Fibroblast of lung (primary cell): ENCODE measurements at places on chromosomes 13 and 19.

DNA sequence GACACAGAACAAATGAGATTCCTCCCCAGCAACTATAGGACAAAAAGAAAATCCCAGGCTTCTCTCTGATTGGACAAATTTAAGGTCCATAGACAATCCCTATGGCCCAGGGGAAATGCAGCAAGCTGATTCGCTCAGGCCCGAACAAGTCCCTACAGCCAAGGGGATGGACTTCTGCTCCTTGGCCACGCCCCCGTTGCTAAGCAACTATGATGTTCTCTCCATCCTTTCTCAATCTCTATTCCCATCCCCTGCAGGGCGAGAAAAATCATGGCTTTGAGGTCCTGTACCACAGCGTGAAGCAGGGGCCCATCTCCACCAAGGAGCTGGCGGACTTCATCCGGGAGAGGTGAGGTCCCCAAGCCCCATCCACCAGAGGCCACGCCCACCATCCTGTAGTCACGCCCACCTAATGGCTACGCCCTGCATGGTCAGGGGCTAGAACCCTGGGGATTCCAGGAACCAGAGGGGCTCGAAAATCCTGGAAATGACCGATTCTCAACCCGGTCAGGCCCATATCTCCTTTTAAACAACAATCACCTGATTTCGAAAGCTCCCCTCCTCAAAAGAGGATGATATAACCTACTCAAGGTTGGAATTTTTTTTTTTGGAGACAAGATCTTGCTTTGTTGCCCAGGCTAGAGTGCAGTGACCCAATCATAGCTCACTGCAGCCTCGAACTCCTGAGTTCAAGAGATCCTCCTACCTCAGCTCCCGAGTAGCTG lies 11.4 kb downstream of the FCHO1 start:
- H3K4me1 ChIP-seq, result no peaks in the 10 kb centered on the region
- DNase-seq, result peak; percentile 83
- H3K4me3 ChIP-seq, result no peak overlapping the region
- no peaks in the 10 kb centered on the region for H3K36me3 ChIP-seq
- H3K27me3 ChIP-seq, result no peaks in the 10 kb centered on the region

- DNase-seq, result no peak
- H3K4me3 ChIP-seq, result no peak overlapping the region
- no peaks in the 10 kb centered on the region for H3K27me3 ChIP-seq
- H3K4me1 ChIP-seq, result no peaks in the 10 kb centered on the region
- H3K27ac ChIP-seq, result no peak overlapping the region
Observed at GRCh38 chr13:92823059-92823458, 403.5 kb upstream of the GPC6 start.

- H3K4me1 ChIP-seq, result no peaks in the 10 kb centered on the region
- no peak overlapping the region for H3K4me3 ChIP-seq
- H3K36me3 ChIP-seq, result no peaks in the 10 kb centered on the region
- no peak for DNase-seq
- no peak overlapping the region for H3K27ac ChIP-seq
Observed at GRCh38 chr19:31555634-31556215, 206.5 kb upstream of the TSHZ3 start.

DNA sequence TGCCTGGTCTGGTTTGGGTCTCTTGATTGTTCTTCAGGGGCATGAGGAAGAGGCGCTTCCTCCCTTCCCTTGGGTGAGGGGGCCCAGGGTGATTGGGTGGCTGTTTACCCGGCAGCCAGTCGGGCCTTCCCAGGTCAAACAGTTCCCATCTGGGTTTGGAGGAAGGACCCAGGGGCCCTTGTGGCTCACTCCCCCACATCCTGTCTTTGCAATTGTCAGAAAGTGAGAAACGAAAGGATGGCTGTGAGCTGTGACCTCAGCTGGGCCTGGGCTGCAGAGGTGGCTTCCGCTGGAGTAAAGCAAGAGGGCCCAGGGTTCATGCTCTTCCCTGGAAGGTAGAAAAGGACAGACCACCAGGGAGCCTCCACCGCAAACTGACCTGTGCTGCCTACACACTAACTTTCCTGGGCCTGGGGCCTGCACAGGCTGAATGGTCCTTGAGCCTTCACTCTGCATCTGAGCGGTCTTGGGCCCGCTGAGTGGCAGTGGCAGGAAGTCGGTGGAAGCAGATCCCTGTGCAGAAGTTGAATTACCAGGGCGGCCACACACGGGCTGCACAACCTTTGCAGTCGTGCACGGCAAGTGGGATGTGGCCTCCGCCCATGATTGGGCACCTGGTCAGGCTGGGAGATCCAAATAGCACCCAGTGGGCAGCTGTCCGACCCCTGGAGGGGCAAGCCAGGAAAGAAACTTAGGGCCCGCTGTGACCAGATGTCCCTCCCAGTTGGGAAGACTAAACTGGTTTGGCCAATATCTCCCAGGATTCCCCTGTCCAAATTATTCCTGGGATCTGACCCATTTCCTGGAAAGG lies 5.3 kb upstream of the CD79A start:
- no peaks in the 10 kb centered on the region for H3K4me1 ChIP-seq
- no peak for DNase-seq
- H3K27me3 ChIP-seq, result no peaks in the 10 kb centered on the region

DNA sequence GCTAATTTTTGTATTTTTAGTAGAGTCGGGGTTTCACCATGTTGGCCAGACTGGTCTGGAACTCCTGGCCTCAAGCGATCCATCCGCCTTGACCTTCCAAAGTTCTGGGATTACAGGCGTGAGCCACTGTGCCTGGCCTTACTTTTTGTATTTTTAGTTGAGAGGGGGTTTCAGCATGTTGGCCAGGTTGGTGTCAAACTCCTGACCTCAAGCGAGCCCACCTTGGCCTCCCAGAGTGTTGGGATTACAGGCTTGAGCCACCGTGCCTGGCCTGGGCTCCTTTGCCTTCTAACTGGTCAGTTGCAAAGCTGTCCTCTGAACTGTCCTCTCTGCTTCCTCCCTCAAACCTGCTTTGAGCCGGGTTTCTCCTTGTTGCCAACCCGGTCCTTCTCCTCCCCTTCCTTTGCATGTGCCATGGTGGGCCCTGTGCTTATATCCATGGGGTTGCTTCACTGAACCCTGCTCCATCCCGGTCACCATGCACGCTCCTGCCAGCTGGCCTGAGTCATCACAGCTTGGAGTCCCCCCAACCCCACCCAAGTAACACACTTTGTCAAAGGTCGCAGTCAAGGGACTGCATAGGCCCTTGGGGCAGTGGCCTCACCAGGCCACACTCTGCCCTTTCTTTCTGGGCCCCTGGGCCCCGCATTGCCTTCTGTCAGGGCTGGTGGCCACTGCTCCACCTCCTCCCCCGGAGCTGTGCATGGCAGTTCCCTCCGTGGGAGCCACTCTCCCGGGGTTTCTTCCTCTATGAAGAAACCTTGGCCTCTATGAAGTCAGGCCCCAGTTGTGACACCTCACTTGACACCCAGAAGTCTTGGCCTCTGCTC lies 21.2 kb downstream of the WTIP start:
- DNase-seq, result peak; percentile 39
- no peaks in the 10 kb centered on the region for H3K36me3 ChIP-seq
- H3K27ac ChIP-seq, result no peak overlapping the region
- no peak overlapping the region for H3K4me3 ChIP-seq

GRCh38 chr13:46387064-46387851 lies at the start of gene RUBCNL:
RUBCNL (minus strand) TSS chr13:46387252; CDS start chr13:46372475, 14,777 bp downstream.
- DNase-seq, result peak; percentile 30
- no peak within 1 kb of the TSS for H3K4me3 ChIP-seq
- no peak within 1 kb of the TSS for H3K27ac ChIP-seq
- peaks cover 2% of the 10 kb centered on the region for H3K4me1 ChIP-seq

DNA sequence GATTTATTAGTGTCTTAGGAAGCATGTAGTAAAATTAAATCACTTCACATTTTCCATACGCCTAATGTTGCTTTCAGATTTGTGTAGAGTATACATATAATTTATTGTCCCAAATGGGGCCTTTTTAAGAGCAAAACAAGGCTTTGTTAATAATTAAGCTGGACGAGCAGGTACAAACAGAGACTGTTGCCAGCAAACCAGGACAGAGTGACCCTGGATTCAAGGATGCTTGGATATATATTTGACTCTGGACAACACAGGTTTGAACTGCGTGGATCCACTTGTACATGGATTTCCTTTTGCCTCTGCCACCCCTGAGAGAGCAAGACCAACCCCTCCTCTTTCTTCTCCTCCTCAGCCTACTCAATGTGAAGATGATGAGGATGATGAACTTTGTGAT lies 454.9 kb downstream of the PCDH9 start:
- H3K4me3 ChIP-seq, result no peak overlapping the region
- H3K36me3 ChIP-seq, result no peaks in the 10 kb centered on the region
- no peaks in the 10 kb centered on the region for H3K4me1 ChIP-seq
- H3K27me3 ChIP-seq, result no peaks in the 10 kb centered on the region
- DNase-seq, result no peak

DNA sequence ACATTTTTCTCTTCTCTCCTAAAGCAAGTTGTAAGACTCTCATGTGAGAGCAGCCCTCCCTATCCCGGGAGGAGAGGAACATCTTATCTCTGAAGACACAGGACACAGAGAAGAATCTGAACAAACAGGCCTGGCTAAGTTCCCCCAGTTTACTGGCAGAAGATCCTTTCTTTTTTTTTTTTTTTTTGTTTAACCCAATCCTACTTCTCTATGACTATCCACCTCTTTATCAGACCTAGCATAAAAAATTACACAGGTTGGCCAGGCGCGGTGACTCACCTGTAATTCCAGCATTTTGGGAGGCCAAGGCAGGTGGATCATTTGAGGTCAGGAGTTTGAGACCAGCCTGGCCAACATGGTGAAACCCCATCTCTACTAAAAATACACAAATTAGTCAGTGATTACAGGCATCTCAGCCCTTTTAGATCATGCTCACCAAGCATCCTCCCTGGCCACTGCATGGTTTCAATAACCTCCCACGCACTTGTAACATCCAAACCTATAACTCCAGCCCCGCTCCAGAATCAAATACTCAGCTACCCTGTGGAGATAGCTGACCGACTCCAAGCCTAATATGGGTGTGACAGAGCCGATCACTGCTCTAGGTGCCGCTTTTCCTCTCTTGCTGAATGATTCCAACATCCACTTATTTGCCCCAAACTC lies 27.3 kb upstream of the MUC16 start:
- no peak overlapping the region for H3K27ac ChIP-seq
- H3K27me3 ChIP-seq, result no peaks in the 10 kb centered on the region
- no peaks in the 10 kb centered on the region for H3K4me1 ChIP-seq

- H3K36me3 ChIP-seq, result peaks cover 2% of the 10 kb centered on the region
- H3K4me3 ChIP-seq, result no peak overlapping the region
- no peak for DNase-seq
- no peaks in the 10 kb centered on the region for H3K27me3 ChIP-seq
Observed at GRCh38 chr13:72852207-72852606, 70.3 kb downstream of the PIBF1 start.

DNA sequence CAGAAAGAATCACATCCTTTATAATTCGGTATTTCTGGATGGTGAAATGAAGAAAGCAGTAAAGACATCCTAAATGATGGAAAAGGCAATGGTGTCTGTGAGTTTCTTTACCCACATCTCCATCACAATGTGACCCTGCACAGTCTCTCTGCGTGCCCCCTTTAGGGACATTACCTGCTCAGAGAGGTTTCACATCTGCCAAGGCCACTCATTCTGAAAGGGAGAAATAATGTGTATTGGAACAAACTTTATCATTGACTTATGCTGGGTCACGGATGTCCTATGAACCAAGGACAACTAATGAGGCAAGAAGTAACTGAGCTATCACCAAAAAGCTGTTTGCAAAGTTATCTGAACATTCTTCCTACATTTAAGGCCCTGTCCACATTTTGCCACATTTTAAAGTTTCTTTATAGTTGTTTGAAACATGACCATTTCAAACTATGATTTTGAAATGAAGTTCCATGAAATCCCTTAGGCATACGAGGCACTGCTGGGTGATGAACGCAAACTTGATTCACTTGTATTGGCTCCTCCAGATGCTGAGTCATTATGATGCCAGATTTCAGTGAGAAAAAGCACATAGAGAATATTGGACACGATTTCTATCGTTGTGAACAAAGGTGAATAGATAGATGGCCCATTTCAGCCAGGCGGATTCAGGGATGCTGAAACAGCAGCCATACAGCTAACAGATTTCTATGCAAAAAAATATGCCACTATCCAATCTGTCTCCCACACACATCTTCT lies 63.5 kb upstream of the HMGB1 start:
- no peak overlapping the region for H3K27ac ChIP-seq
- no peak overlapping the region for H3K4me3 ChIP-seq
- no peaks in the 10 kb centered on the region for H3K36me3 ChIP-seq
- no peaks in the 10 kb centered on the region for H3K4me1 ChIP-seq

DNA sequence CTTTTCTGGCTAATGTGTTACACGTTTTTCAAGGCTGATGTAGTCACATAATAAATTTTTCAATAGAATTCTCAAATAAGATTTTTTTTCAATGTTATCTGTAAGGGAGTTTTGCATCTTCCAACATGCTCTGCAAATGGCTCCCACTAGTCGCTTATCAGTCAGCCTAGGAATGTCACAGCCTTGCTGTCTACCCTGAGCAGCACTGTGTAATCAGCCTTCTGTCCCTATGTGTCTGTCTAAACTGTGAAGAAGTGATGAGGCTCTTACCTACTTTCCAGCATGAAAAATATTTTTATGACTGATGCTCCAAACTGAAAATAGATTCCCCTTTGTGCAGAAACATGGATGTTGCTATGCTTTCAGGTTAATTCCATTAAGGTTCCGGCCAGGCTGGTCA lies 75.1 kb upstream of the FAM216B start:
- no peak for DNase-seq
- no peak overlapping the region for H3K27ac ChIP-seq
- no peaks in the 10 kb centered on the region for H3K4me1 ChIP-seq

DNA sequence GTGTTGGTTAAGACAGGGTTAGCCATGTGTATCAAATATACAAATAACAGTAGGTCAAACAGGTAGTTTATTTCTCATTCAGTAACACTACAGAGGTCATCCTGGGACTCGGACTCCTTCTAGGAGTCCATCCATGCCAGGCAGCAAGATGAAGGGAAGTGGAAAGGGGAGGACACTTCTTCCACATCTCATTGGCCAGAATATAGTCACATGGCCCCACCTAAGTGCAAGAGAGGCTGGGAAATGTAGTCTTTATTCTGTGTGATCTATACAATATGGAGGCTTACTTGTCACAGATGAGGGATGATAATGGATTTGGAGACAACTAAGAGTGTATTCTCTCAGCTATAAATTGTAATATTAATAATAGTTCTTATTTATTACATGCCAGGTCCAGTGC lies 31.1 kb downstream of the RDH8 start:
- no peaks in the 10 kb centered on the region for H3K36me3 ChIP-seq
- no peak overlapping the region for H3K27ac ChIP-seq
- no peaks in the 10 kb centered on the region for H3K4me1 ChIP-seq
- no peak for DNase-seq
- H3K27me3 ChIP-seq, result no peaks in the 10 kb centered on the region
